Islet precursor cell (in vitro differentiated cells): ENCODE measurements at places on chromosomes 13 and 19.

DNA sequence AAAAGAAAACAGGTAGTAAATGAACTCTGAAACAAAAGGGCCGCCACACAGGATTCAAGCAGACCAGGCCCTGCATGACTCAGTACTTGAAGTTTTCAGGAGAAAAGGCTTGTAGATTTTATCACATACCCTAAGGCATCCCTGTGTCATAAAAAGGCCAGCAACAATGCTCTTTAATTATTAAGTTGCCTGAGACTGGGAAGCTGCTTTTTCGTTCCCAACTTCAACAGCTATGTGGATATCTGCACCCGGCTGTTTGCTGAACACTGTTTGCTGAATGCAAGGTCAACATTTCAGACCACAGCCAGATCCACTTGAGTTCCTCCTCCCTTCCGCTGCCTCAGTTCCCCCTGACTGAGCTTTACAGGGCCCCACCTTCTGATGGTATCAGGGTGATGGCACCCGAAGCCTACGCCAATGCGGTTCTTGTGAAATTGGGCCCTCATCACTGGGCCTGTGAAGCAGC is 6.1 kb upstream of the ECH1 start:
- peak; percentile 94 for DNase-seq

GRCh38 chr13:73985783-73986182 is 148.4 kb downstream of the KLF12 start:
- no peak for DNase-seq

DNA sequence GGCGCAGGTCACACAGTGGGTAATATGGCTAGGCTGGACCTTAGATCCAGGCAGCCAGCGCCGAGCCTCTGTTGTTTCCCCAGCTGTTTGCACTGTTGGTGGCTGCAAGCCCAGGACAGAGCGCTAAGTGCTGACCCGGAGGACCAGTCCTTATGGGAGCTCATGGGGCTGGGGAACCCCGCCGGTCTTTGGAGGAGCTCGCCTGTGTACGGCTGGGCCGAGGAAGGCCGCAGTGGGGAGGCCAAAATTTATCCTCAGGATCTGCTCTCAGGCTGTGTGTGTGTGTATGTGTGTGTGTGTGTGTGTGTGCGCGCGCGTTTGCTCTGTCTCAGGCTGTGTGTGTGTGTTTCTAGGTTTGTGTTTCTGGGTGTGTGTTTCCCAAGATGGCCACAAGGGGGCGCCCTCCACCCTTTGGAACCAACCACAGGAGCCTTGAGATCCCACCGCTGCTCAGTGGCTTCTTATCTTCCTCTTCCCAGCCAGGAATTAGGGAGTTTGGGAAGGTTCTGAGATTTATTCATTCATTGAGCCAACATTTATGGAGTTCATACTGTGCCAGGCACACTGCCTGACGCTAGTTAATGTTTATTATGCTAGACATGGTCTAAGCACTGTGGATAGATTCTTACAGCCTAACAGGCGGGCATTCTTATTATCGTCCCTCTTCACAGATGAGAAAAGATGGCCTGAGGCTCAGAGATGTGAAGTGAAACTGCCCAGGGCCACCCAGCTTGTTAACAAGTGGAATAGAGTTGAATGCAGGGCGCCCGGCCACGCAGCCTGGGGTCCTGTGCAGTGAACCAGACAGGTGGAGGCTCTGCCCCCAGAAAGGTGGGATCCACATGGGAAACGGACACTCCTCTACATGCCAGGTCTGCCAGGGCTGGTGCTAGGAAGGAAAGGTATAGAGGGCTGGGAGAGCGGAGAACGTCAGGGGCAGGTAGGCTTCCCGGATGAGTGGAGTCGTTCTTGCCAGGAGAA is 13.0 kb downstream of the PGLYRP1 start:
- peak; percentile 90 for DNase-seq

DNA sequence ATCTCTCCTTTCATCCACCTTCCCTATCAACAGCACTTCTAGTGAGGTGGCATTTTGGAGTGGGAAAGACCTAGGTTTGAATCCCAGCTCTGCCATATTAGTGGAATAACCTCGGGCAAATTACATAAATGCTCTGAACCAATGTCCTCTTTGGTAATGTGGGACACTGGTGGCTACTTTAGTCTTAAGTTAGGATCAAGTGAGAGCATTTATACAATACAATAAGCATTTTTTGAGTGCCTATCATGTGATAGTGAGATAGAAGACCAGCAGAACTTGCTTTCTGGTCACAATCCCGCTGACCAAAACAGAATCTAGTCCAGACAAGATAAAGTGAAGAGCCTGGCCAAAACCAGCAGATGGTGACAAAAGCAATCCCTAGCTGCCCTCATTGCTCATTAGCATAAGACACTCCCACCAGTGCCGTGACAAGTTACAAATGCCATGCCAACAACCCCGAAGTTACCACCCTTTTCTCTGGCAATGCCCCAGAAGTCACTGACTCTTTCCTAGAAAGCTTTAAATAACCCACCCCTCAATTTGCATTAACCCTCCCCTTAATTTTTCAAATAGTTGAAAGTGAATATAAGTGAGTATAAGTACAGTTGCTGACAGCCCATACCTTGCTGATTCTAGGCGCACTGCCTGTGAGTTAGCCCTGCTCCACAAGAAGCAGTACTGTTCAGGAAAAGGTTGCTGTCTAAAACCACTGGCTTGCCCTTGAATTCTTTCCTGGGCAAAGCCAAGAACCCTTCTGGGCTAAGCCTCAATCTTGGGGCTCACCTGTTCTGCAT is 28.9 kb upstream of the KPNA3 start:
- no peak for DNase-seq

GRCh38 chr19:35986664-35987570 is 8.1 kb upstream of the SDHAF1 start:
- DNase-seq, result peak; percentile 79

DNA sequence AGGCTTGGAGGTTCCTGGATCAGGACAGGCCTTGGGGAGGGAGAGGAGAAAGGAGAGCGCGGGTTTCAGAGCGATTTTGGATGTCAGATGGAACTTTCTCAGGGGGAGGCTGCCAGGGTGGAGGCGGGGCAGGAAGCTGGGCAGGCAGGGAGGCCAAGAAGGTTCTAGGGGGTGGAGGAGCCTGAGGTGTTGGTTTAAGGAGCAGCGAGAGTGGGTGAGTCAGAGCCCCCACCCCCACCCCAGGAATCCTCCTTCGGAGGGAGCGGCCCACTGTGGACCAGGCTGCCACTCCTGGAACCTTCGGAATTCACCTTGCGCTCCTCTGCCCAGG is 15.9 kb upstream of the NOP53 start:
- peak; percentile 97 for DNase-seq

GRCh38 chr13:110702591-110703526 is 3.1 kb downstream of the CARS2 start:
- no peak for DNase-seq

- peak; percentile 6 for DNase-seq
These were observed 2.4 kb upstream of the FPR1 start for GRCh38 chr19:51754109-51754508.

- DNase-seq, result no peak
These were observed 4.5 kb downstream of the MIR17HG start for GRCh38 chr13:91351980-91352379.

DNA sequence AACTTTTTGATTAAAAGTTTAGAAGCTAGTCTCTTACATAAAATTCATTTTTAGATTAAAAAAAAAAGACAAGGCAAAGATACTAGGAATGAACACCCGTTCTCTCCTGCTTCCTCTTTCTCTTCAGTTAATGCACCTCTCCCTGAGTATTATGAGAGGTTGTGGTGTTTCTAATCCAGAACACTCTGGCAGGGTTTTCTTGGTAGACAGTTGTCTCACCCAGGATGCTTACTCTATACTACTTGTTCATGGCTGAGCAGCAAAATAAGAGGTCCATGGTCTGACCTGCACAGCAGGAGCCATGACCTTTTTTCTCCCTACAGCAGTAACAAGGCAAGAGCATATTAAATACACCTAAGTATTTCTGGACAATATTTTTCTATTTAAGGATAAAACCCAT is 62.0 kb downstream of the MICU2 start:
- no peak for DNase-seq

- peak; percentile 96 for DNase-seq
These were observed 3.5 kb upstream of the SLC1A5 start for GRCh38 chr19:46791944-46792343.

DNA sequence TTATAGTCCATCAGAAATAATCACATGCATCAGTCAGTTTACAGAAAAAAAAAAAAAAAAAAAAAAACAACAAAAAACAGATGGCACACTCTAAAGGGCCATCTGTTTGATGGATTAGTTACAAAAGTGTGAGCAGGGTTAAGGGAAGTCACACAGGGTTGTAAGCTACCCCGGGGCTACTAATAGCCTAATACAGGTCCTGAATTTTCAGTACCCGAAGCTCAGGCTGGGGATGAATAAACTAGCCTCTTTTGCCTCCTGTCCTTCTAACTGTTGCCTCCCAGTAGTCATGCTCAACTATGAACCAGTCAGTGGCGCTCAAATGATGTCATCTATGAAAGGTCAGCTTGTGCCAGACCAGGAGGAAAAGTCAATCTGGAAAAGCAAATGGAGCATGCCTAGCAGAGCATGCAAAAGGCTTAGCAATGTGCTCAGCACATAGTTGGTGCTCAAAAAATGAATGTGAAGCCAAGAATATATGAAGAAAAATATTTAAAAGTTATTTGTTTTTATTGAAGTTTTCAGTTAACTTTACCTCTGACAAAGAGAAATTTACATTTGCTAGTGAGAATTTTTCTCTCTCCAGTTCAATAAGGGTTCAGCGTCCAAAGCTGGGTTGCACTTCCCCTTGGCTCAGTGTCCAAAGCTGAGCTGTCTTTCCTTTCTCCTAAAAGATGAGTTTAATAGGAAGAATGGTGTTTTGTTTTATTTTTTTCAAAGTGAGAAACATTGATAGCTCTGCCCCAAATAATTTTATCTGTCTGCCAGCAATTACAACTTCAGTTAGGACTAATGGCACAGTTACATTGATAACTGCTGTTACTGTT is 30.8 kb upstream of the LRCH1 start:
- no peak for DNase-seq

DNA sequence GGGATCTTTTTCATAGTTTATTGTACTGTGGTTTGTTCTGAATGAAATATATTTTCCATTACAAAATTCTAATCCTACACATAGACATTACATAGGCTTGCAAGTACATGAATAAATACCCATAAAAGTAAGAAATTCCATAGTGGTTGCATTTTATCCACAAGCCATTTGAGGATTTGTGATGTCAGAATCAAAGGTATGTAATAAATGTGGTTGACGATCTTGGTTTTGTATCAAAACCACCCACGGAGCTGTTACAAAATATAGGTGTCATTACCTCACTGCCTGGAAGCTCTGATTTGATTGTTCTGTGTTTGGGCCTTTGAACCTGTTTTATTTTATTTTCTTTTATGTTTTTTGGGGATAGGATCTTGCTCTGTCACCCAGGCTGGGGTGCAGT is 125.1 kb downstream of the NALCN start:
- no peak for DNase-seq

GRCh38 chr19:38702278-38702677 is 42.0 kb downstream of the CAPN12 start:
- no peak for DNase-seq

DNA sequence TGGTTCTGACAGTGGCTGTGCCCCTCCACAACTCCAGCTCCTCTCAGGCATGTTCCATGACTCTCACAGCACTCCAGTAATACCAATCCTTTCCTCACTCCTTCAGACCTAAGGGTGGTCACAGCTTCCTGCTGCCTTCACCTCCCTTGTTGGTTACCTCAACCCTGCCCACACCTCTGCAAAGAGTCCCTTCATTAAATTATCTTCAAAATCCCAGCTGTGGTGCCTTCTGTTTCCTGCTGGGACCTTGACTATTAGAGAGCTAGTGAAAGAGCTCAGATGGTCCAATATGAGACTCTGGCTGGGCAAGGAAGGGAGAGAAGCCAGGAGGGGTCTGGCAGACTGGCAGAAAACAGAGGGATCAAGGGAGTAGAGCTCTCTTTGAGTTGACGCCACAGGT is 26.1 kb downstream of the DEDD2 start:
- DNase-seq, result no peak

GRCh38 chr13:35826626-35827254 is 304.4 kb downstream of the DCLK1 start:
- DNase-seq, result no peak

- DNase-seq, result no peak
These were observed 2556.7 kb upstream of the PCDH20 start for GRCh38 chr13:63972328-63972727.

DNA sequence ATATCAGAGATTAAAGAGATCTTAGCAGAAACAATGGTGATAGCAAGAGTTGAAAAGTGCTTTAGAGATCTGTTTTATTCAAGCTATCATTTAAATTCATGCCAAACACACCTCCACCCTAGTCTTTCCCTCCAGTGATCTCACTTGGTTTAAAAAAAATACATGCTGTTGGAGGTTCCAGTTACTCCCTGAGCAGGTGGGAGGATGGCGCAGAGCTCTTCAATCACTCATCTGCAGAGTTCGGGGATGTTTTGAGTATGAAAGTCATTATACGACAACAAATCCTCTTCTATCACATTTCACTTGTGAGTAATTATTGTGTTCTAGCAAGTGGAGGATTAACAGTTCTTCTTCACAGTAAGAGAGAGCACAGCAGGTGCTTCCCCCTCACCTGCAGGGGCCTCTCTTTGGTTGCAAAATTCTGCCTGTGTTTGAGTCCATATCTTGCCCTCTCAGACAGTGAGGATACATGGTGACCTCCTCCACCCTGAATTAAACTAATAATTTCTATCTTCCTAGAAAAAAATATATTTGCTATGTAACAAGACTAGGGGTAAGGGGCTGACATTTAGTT is 376.7 kb downstream of the LIG4 start:
- DNase-seq, result no peak

DNA sequence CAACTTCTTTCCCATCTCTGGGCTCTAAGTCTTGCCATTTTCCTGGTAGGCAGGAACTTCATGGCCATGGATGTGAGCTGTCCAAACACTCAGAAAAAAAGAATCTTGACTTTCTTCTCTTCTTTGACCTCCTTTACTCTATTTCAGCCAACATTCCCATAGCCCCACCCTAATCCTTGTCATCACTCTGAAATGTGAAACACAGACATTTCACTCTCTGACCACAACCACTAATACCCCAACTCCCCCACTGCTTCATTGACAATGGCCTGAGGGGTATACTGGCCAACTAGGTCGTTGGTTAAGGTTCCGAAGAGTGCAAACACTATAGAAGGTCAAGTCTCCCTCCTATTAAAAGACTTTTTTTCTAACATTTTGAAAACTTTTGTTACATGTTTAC is 4.7 kb upstream of the CYP2A13 start:
- DNase-seq, result peak; percentile 60

DNA sequence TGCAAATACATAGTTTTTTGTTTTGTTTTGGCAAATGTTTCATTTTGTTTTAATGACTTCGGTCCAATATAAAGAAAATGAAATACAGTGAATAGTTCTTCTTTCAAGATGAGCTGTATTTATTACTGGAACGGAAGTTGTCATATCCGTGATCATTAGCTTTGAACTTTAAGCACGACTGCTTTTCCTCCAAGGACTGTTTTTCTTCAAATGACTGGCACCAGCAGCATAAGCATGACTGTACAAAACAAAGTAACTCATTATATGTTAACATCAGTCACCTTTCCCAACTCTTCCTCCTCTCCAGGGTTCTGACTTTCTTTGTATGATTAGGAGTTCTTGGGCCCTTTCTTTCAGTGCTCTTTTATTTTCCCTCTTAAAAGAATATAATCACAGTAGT is 20.5 kb downstream of the EDNRB start:
- DNase-seq, result no peak

GRCh38 chr19:33295621-33296487 is 6.5 kb downstream of the CEBPA start:
- peak; percentile 38 for DNase-seq

GRCh38 chr13:96499656-96500055 is 409.7 kb downstream of the HS6ST3 start:
- DNase-seq, result no peak

- peak; percentile 49 for DNase-seq
These were observed 1234.7 kb downstream of the SLITRK1 start for GRCh38 chr13:82647540-82647939.
